ENCODE measurements at places on chromosomes 3 and 15.

DNA sequence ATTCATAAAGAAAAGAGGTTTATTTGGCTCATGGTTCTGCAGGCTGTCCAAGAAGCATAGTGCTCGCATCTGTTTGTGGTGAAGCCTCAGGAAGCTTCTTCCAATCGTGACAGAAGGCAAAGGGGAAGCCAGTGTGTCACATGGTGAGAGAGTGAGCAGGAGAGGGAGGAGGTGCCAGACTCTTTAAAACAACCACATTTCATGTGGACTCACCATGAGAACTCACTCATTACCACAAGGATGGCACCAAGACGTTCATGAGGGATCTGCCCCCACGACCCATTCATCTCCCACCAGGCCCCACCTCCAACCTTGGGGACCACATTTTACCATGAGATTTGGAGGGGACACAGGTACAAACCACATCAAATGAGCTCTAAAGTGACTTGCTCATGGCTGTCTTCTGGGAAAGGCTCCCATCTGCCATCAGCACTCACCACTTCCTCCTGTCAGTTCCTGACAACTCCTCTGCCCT, 327.3 kb upstream of the TLE3 start:
- no peak for DNase-seq

DNA sequence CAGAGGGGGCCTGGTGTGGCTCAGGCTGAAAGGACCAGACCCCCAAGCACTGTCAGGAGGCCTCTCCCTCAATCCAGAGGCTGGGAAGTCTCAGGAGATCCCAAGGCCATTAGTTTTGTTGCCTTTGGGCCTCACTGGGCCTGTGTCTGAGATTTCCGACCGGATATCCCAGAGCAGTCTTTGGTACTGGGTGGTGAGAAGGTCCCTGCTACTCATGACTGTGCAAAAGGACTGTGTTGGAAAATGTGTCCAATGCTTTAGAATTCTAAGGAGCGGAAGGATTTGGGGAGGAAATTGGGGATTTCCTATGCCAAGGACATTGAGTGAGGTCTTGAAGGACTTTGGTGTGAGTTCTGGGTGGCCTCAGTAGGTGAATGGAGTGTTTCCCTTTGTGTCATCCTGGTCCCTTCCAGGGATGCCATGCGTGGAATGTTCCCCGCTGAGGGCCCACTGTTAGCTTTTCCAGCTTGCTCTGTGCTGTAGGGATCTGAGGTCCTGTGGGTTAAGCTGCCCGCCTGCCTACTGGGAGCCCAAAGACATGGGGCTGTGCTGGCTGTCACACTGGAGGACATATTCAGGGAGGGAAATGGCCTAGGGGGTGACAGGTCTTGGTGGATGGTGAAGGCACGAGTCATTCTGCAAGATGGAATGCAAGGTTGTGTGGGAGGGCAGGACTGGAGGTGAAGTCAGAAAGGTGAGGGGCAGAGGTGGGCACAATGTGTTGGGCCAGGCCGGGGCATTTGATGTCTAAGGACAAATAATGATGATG, 16.4 kb downstream of the SMAD6 start:
- DNase-seq: no peak

DNA sequence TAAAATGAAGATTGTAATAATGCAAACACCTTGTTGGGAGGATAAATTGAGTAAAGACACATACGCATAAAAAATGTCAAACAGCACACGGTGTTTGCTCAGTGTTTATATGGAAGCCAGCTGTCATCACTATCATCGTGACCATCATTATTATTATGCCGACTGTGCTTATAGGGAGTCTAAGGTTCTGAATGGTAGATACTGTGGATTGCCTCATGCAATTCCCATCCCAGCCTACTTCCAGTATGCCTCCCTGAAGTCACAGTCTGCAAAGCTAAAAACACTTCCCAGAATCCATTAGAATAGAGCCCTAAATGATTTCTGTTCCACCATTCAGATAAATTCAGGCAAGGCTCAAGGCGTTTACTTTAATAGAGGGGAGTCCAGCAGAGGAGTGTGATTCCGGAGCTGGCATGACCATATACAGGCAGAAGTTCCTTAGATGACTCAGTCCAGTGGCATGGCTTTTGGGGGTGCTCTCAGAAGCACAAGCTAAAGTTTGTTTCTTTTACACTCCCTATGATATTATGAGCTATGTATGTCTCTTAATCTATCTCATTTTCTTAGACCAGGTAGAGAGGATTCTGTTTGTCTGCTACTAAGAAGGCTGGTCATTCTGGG, 148.7 kb downstream of the MEX3B start:
- no peak for DNase-seq

- no peak for DNase-seq
Observed at GRCh38 chr3:170529912-170530311, 56.0 kb downstream of the SLC7A14 start.

GRCh38 chr15:40312370-40313158, 4.8 kb upstream of the PLCB2 start:
- DNase-seq: no peak

DNA sequence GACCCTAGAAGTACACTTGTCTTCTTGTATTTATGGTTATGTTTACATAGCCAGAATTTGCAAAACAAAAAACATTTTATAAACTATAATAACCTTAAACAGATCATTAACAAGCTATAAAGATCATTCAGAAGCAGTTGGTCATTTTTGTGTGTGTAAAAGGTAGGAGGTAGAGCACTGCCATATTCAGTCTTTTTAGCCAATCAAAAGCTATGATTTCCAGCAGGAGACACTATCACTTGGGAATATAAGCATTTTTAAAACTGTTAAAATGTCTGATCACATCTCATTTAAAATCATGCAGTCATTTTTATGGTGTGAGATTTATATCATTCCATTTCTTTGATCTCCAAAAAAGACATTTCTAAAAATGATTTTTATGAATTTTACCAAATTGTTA, 42.6 kb upstream of the ATP2C1 start:
- DNase-seq: no peak

- DNase-seq: no peak
Observed at GRCh38 chr3:70861855-70862254, 549.4 kb upstream of the MDFIC2 start.

DNA sequence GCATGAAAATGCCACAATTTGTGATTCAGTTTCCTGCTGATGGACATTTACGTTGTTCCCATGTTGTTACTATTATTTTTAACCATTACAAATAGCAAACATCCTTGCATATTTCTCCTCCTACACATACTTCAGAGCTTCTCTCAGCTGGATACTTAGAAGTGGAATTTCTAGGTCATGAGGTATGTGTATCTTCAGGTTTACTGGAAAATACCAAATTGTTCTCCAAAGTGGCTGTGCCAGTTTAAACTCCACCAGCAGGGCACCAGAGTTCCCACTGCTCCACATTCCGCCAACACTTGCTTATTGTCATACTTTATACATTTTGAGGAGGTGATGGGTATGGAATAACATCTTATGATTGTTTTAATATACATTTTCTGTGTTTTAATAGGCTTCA, 45.7 kb downstream of the PRR23E start:
- DNase-seq: no peak

- no peak for DNase-seq
Observed at GRCh38 chr3:135803028-135803692, 162.4 kb upstream of the PPP2R3A start.

DNA sequence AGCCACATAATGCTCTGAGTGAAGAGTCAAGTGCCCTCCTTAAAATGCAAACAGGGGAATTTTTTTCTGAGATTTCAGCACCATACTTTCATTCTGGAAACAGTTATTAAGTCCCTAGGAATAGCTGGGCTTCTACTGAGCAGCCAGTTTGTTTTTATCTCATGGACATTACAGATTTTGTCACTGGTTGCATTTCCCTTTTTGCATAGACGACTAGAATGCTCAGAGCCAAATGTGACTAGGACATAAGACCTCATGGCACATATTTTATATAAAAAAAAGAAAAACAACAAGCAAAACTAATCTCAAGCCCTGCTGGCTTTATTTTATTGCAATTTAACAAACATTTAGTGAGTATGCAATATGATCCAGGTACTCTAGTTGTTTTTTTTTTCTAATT, 112.7 kb upstream of the NANOGP8 start:
- DNase-seq: no peak

GRCh38 chr3:160641665-160642309, 35.2 kb upstream of the ARL14 start:
- no peak for DNase-seq

GRCh38 chr3:162769564-162769963, 1273.0 kb downstream of the OTOL1 start:
- no peak for DNase-seq

- DNase-seq: no peak
Observed at GRCh38 chr3:52458770-52459545, 3.6 kb downstream of the NISCH start.

GRCh38 chr15:87669846-87670245, 586.7 kb downstream of the NTRK3 start:
- DNase-seq: no peak

GRCh38 chr3:89173546-89173945, 66.1 kb downstream of the EPHA3 start:
- no peak for DNase-seq

DNA sequence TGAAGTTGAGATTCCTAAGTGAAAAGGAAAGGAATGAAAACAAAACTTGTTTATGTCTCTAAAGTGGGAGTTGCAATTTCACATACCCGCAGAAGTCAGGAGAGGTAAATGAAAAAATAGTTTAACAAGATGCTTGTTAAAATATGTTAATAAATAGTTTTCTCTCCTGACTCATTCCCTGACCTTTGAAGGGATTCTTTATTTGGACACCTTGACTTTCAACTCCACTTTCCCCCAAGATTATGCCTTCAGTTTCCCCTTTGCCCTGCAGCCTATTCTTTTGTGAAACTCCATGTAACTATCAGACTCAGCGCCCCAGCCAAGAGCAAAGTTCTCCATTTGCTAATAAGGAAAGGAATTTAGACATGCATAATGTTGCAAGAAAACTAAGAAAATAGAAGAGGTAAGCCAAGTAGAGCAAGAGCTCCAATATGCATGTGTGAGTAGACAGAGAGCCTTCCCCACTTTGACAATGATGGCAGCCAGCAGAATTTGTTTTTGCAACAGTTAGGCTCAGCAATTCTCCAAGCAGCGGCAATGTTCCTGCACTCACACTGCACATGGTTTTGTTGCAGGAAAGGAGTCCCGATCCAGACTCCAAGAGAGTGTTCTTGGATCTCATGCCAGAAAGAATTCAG, 61.2 kb downstream of the CD200 start:
- DNase-seq: no peak

GRCh38 chr3:69781593-69781992, 42.3 kb downstream of the MITF start:
- no peak for DNase-seq

DNA sequence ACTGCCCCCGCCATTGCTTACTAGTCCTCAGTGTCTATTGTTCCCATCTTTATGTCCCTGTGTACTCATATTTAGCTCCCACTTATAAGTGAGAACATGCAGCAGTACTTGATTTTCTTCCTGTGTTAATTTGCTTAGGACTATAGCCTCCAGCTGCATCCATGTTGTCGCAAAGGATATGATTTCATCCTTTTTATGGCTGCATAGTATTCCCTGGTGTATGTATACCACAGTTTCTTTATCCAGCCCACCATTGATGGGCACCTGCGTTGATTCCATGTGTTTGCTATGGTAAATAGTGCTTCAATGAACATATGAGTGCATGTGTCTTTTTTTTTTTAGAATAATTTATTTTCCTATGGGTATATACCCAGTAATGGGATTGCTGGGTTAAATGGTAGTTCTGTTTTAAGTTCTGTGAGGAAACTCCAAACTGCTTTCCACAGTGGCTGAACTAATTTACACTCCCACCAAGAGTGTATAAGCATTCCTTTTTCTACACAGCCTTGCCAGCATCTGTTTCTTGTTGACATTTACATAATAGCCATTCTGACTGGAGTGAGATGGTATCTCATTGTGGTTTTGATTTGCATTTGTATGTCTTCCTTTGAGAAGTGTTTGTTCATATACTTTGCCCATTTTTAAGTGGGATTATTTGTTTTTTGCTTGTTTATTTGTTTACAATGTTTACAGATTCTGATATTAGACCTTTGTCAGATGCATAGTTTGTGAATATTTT, 53.7 kb downstream of the GALK2 start:
- DNase-seq: no peak

- peak; percentile 95 for DNase-seq
Observed at GRCh38 chr3:48268381-48268935, 27.6 kb downstream of the ZNF589 start.

DNA sequence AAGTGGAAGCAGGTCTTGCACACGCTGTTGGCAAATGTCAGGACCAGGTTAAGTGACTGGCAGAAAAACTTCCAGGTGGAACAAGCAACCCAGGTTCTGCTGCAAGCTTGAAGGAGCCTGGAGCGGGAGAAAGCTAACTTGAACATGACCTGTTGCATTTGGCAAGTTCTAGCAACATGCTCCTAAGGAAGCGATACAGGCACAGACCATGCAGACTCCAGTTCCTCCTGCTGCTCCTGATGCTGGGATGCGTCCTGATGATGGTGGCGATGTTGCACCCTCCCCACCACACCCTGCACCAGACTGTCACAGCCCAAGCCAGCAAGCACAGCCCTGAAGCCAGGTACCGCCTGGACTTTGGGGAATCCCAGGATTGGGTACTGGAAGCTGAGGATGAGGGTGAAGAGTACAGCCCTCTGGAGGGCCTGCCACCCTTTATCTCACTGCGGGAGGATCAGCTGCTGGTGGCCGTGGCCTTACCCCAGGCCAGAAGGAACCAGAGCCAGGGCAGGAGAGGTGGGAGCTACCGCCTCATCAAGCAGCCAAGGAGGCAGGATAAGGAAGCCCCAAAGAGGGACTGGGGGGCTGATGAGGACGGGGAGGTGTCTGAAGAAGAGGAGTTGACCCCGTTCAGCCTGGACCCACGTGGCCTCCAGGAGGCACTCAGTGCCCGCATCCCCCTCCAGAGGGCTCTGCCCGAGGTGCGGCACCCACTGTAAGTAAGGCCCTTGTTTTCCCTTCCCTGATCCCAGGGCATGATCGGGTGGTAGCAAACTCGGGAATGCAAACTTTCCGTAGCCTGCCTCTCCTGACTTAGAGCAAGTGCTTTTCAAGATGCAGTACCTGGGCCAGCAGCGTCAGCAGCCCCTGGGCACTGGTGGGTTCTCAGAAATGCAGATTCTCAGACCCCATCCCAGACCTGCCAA, 759 bp downstream of the GALNT15 start:
- DNase-seq: no peak

DNA sequence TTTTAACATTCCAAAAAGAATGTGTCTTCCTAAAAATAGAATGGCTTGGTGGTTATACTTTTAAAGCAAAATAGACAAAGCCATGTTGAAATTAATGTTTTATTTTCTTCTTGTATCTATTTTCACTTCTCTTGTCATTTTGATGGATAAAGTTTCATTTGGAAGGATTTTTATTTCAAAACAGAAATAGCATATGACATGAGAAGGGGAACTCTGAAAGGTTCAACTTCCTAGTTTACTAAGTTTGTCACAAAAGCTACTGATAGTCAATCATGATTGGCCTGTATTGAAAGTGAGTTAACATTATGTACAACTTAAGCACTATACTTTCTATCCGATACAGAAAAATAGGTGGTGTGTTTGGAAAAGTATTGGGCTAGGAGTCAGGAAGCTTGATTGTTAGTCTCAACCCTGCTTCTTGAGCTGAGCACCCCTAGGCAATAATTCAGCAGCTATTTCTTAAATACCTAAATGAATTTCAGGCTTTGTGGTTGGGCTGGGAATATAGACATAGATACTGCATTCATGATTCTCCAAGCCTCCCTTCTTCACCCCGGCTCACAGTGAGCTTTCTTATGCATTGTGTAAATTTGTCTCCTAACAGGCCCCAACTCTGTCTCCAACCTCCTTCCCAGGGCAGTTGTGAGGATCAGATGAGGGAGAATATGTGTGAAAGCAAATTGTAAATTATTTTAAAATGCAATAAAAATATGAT, 46.9 kb upstream of the CSPG4 start:
- no peak for DNase-seq

- no peak for DNase-seq
Observed at GRCh38 chr15:99247062-99247461, 2.3 kb downstream of the TTC23 start.
